ENCODE measurements at places on chromosomes 6 and 20.

GRCh38 chr6:27830212-27830599 lies 82.0 kb downstream of the OR2B2 start:
- DNase-seq: no peak

DNA sequence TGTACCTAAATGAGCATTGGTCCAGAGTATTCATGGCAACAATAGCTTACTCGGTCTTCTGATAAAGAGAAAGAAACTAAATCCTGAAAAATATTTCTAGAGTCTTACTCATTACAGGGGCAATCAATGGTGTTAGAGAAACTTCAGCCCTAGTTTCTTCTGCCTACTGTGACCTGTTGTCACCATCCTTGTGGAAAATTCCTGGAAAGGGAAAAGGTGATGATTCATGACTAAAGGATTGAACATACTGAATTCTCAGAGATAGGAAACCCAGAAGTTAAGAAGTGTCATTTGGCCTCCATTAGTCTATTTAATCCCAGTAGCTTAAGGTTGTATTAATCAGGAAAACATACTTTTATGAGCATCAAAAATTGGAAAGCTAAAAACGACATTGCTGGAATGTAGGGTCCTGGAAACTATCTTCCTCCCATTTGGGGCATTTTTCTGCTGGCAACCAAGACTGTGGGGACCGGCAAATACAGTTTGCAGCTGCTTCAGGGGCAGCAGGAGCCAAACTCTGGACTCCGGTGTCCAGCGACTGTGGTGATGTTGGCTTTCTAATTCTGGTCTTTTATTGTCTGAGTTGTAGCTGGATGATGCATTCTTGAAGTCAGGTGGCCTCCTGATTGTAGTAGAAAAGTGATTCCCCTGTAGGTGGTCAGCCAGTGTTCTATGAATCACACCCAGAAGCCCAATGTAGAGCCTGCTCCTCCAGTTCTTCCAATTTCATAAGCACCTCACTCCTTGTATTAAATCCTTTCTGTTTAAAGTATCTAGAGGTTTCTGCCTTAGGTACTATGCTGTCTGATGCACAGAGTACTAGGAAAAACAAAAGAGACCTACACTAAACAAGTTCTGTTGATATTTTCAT lies 67.6 kb downstream of the LCA5 start:
- DNase-seq: no peak

DNA sequence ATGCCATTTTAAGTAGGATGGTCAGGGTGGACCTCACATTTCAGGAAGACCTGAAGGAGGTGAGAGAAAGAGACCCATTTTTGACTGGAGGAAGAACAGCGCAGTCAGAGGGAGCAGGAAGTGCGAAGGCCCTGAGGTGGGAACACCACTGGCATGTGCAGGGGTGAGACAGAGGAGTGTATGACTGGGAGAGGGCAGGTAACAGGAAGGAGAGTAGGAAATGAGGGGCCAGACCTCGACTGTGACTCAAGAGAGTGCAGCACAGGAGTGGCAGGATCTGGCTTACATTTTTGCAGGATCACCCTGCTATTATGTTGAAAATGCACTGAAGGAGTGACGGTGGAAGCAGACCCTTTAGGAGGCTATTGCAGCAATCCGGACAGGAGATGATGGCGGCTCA lies 117.7 kb upstream of the CDYL start:
- no peak for DNase-seq

- DNase-seq: no peak
These were observed 100.6 kb upstream of the MLIP start for GRCh38 chr6:54010340-54011276.

GRCh38 chr6:108944071-108944470 lies 95.8 kb downstream of the ARMC2 start:
- DNase-seq: no peak

GRCh38 chr6:143615785-143616184 lies 62.0 kb upstream of the PHACTR2 start:
- DNase-seq: no peak

- no peak for DNase-seq
These were observed 580 bp downstream of the NXT1 start for GRCh38 chr20:23350904-23351838.

DNA sequence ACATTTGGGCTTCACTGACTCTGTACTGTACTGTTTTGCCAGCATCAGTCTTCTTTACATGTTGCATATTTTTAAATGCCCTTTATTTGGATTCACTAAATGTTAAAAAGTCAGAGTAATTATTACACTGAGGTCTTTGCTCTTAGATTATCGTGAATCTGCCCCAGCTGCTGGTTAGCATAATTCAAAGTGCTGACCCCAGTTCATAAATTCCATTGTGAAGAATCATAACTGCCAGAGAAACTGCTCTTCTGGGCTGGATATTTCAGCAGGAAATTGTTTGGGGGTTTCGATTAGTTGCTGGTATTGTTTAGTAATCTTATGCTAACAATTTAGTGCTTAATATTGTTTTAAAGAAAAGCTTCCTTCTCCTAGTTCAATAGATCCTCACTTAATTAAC lies 682.1 kb upstream of the MAP3K7 start:
- no peak for DNase-seq

DNA sequence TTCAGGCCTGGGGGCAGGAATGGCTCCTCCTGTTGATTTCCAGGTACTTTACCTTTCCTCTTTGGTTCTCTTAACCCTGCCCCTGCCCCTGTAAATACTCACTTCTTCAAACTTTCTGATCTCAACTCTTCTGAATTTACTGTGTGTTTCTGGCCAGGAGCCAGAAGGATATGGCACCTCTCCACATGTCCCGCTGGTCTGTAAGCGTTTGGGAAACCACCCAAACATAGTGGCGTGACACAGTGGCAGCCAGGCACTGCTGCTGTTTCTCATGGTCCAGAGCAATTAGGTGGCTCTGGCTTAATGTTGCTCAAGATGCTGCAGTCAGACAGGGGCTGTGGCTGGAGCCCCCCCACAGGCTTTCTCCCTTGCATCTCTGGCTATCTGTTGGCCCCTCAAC lies 374.5 kb downstream of the RNGTT start:
- no peak for DNase-seq

DNA sequence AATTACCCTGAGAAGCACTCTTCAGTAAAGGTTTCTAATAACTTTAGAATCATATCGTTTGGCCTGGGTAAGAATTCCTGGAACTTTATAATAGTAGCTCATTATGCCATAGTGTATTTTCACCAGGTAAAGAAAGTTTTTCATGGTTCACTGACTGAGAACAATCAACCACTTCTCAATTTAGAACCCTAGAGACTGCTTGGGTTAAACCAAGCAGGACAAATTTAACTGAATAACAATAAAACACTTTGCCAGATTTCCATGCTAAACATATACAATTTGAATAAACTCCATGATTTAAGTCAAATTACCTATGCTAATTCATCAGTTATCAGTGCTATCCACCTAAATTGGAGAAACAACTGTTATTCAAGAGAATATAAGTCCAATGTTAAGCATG lies 99.4 kb downstream of the PLG start:
- no peak for DNase-seq

DNA sequence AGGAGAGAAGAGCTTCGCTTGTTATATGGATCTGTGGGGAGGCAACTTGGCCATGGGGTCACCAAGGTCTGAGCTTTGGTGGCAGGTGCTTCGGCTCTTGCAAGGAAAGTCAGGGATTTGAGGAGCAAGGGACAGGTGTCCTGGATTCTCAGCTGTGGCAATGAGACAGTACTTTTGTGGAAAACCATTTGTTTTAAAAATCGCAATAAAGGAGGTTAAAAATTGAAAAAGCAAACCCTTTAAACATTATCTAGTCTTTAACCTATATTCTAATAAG lies 64.3 kb downstream of the NOL4L start:
- no peak for DNase-seq

DNA sequence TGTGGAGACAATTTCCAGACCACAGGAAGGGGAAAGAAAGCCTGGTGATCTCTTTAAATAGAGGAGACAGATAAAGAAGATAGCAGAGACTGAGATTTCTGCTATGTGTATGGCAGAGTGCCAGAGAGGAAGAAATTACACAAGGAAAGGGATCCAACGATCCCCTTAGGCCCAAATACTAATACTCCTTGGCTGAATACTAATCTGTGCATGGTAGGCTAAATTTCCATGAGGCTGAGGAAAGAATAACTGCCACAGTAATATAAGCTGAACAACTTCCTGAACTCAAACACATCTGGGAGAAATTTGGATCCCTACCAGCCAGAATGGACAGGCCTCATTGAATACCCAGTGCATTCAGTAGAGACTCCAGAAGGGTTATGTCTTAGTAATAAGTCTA lies 83.3 kb upstream of the TNFAIP3 start:
- no peak for DNase-seq

DNA sequence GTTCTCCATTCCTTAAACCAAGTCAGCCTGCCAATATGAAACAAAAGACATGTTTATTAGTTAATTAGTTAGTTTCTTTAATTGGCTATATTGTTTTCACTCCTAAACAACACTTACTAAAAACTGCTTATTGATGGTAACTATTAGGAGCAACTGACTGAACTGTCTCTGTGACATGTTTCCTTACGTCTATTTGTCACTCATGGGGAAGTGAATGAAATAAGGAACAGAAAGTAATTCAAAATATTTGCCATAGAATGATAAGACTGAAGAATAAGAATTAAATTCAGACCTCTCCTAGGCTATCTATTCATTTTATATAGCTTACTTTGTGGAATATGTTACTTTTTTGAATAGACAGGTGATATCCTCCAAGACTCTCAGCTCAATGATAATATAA lies 217.2 kb downstream of the LAMA2 start:
- no peak for DNase-seq

DNA sequence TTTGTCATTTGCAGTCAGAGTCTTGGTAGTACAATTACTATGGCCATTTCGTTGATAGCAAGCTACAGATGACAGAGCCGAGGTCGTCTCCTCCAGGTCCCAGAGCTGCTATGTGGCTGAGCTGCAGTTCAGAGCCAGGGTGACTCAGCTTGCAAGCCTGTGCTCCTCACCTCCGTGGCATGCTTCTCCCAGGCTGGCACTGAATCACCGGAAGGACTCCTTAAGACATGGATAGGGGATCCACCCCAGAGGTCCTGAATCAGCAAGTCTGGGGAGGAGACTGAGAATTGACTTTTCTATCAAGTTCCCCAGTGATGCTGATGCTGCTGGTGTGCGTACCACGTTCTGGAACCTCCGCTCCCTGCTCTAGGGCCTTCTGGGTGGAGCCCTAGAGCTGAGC lies 291.2 kb downstream of the CDH26 start:
- DNase-seq: no peak

GRCh38 chr6:18920701-18921100 lies 533.6 kb downstream of the RNF144B start:
- DNase-seq: no peak

DNA sequence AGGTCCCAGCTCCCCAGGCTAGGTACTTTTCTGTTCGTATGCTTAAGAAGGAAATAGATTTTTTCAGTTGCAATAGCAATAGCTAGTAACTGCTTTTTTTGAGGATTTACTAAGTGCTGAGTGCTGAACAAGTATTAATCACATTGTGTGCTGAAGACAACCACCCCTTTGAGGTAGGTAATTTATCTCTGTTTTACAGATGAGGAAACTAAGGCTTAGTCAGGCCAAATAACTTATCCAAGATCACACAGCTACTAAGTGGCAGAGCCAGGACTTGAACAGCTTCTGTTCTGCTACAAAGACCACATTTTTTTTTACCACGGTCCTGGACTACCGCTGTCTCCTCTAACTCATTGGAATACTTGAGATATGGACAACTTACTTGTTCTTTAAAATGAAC lies 39.8 kb downstream of the LRRN4 start:
- no peak for DNase-seq

GRCh38 chr20:844473-845225 lies 11.1 kb downstream of the FAM110A start:
- no peak for DNase-seq

DNA sequence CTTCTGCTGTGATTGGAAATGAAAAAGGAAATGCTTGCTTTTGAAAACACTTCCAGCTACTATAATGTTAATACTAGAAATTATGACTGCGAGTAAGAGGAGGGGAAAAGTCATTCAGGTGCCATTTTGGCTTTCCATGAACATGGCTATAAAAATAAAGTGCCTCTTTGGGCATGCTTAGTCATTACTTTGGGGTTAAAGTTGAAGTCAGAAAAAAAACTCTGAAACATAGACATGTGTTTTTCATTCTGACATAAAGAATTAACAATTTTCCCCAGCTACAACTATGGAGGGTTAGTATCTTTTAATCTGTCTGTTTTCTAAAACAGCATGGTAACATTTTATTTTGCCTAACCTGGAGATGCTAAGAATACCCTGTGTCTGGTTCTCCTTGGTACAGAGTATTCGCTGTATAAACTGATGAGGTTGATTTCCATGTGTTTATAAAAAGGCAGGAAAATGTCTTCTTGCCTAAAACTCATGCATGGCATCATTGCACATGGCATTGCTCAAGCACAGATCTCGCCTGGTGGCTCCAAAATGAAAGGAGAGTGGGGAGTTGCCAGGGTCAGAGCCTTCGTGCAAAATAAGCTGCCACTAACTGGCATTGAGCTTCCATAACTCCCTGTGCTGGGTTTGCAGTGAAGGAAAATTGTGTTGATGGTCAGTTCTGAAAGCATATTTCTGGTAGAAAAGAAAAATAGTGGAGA lies 188.9 kb downstream of the KCNQ5 start:
- DNase-seq: no peak

DNA sequence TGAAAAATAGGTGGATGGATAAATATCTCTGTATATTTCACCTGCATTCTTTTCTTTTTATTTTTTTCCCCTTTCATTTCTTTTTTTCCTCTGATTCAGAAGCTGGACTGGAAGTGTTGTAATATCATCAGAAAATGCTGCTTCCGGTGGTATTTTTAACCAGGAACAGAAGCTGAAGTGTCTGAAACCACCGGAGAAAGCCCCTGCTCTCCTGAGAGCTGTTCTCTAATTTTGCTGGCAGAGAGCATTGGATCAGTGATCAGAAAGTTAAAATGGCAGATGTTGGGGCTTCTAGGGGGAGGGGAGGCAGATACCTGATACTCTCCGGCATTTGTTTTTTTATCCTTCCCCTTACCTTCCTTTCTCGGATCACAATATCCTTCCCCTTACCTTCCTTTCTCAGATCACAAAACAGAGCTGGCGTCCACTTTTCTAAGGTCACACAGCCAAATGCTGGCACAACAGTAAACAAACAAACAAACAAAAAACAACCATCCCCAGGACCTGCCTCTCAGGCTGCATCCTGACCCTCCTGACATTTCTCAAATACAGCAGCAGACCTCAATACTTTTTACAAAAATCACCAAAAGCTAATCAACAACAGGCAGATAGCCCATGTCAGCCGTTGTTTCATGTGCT lies 143.2 kb upstream of the ZNF217 start:
- DNase-seq: peak; percentile 36

- DNase-seq: no peak
These were observed 371.1 kb upstream of the ARID1B start for GRCh38 chr6:156406099-156406498.

GRCh38 chr6:41201764-41202173 lies 820 bp upstream of the TREML2 start:
- no peak for DNase-seq

- no peak for DNase-seq
These were observed 41.0 kb upstream of the HIVEP1 start for GRCh38 chr6:11971154-11971553.

- DNase-seq: no peak
These were observed 743.3 kb downstream of the CD109 start for GRCh38 chr6:74439123-74439811.

- DNase-seq: no peak
These were observed 781.0 kb upstream of the GJE1 start for GRCh38 chr6:141351721-141352120.

Data from GF-D8 (cell line).